ENCODE measurements at places on chromosomes 5 and 9.
A peak's percentile ranks its signal among the peaks of the same experiment; 100 is the strongest.

GRCh38 chr5:19880859-19881436, 107.1 kb downstream of the CDH18 start:
- peak; percentile 33 for DNase-seq

DNA sequence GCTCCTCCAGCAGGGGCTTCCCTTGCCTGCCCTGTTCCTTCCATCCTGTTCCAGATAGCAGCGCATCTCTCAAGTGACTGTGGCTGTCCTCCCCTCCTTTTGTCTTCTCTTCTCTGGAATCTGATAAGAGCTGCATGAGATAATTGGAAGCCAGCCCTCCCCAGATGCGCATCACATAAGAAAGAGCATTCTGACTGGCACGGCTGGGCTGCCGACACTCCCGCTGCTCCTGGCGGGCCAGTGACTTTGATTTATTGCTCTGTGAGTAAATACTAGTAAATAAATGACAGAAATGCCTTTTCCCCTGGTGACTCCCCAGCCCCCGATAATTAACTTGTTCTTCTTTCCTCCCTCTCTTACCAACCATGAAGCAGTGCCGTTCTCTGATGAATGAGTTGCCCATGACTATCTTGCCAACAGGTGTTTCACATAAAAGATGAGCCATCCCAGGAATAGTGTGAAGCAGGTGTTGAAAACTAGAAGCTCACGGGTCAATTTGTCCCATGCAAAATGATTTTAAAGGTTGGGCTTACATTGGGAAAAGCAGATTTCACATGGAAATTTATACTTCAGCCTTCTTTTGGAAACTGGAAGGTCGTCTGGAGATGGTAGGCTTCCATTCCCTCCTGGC, 212.3 kb downstream of the ERCC6L2 start:
- DNase-seq, result no peak

- no peak for DNase-seq
These were observed 7.7 kb downstream of the LPCAT1 start for GRCh38 chr5:1515921-1516571.

- DNase-seq, result no peak
These were observed 227.9 kb downstream of the BNC2 start for GRCh38 chr9:16642421-16643109.

GRCh38 chr5:14041528-14042192, 97.2 kb upstream of the DNAH5 start:
- DNase-seq, result no peak

- DNase-seq, result no peak
These were observed 986.5 kb upstream of the WWC1 start for GRCh38 chr5:167304834-167305469.

DNA sequence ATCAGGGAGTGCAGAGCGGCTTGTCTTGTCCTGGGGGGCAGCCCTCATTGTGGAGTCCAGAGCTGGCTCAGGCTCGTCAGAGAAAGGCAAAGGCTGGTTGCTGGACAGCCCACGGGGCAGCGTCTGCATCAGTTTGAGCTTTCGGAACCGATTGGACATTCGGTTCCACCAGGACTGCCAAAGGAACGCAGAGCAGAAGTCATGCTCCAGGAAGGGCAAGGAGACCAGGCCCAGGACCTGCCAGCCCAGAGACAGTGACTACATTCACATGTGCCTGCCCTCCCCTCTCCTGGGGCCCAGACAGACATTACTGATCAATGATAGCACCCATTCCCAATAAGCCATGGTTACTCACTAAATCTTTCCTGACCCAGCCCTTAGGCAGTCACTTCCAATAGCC, 18.1 kb downstream of the ANKS6 start:
- DNase-seq, result no peak

DNA sequence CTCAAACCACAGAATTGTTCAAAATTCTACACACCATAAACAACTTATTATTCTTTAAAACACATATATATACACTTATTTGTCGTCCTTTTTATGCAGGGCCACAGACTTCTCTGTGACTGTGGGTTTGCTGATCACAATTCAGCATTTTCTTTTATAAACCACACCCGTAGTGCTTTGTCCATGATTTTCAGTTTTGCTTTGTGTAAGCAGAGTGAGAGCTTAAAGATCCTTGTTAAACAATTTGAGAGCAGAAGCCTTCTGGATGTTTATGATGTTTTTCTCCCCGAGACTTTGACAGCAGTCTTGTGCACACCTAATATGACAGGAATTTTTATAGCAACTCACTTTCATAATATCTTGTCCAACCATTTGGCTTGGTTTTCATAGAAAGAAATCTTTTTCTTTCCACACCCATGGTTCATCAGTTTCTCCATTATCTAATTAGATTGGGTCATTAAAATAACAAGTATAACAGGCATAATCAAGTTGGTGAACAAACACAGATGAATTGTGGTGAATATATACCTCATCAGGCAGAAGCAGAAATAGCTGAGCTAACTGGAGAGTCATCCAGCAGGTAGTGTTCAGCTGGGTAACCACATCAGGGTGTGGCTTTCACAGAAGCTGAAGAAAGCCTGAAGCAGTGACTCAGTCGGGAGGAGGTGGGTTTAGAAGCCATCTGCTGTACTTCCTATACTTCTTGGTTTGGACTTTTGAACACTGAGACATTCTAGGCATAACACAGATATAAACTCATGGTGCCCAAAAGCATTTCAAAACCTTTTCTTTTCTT, 232.8 kb downstream of the DOCK8 start:
- no peak for DNase-seq

GRCh38 chr5:81878333-81878732, 93.5 kb upstream of the ATG10 start:
- no peak for DNase-seq

DNA sequence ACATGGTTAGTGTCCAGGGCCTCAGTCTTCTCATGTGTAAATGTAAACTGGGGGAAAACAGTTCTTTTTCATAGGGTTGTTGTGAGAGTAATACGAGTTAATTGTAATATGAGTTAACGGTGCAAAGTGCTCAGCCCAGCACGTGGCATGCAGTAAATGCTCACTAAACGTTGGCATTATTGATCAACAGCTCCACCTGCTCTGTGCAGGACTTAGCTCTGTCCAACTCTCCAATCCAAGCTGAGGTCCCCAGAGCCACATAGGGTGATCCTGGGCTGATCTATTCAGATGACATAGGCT, 28.3 kb downstream of the SPOCK1 start:
- DNase-seq, result no peak
